ENCODE measurements at places on chromosomes 11 and 22. TPM values are rescaled to one million over a fixed set of nuclear protein-coding genes. Genes with fewer than 3 reads are reported as not detected.

GRCh38 chr11:107859459-107860239 is 1.1 kb upstream of the SLC35F2 start:
- peak overlapping the region; percentile 83 for H3K27ac ChIP-seq
- peaks cover 6% of the 10 kb centered on the region for H3K27me3 ChIP-seq
- DNase-seq = peak; percentile 42
- H3K36me3 ChIP-seq = no peaks in the 10 kb centered on the region
- H3K4me1 ChIP-seq = peaks cover 14% of the 10 kb centered on the region

- H3K36me3 ChIP-seq = peaks cover 6% of the 10 kb centered on the region
- DNase-seq = no peak
- peaks cover 25% of the 10 kb centered on the region for H3K27me3 ChIP-seq
- H3K27ac ChIP-seq = no peak overlapping the region
- peaks cover 17% of the 10 kb centered on the region for H3K4me1 ChIP-seq
Observed at GRCh38 chr22:39806109-39806508, 87.5 kb downstream of the ENTHD1 start.

Gene MRGPRX3
- not detected for total RNA-seq

Gene RIBC2
- total RNA-seq = 12.1 TPM

GRCh38 chr11:93288767-93289166 is 41.8 kb upstream of the DEUP1 start:
- no peaks in the 10 kb centered on the region for H3K36me3 ChIP-seq
- H3K27ac ChIP-seq = no peak overlapping the region
- no peak overlapping the region for H3K4me3 ChIP-seq

Gene RAG2
- not detected for total RNA-seq

Gene PGA4
- not detected for total RNA-seq

DNA sequence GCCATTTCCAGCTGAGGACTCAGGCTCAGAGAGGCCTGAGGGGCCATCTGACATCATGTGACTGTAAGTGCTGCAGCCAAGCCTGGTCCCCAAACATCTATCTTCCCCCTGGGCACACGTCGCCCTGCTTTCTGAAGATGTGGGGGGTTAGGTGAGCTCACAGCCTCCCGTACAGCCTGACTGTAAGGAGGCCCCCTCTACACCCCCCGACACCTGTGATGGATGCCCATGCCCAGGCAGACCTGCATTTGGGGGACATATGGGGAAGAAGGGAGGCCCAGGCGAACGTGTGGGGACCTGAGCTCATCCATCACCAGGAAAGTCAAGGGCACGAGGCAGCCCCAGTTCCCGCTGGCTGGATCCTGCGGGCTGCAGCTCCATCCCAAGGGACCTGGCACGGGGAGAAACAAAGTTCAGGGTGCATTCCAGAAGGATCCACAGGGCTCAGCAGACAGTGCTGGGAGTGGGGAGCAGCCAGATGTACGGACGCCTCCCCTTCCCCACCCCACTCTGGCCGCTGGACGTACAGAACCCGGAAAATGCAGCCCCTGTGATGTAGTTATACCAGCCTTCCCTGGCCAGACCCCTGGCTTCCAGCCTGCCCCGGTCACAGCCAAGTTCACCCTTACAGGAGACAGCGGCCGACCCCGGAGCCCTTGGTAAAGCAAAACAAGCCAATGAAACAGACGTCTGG is 1431.4 kb downstream of the BRD1 start:
- H3K36me3 ChIP-seq = no peaks in the 10 kb centered on the region
- no peak overlapping the region for H3K27ac ChIP-seq
- H3K4me3 ChIP-seq = no peak overlapping the region
- DNase-seq = no peak
- H3K27me3 ChIP-seq = no peaks in the 10 kb centered on the region
- no peaks in the 10 kb centered on the region for H3K4me1 ChIP-seq

Gene APOA5
- not detected for total RNA-seq

- no peak for DNase-seq
- H3K4me3 ChIP-seq = no peak overlapping the region
- H3K4me1 ChIP-seq = peaks cover 2% of the 10 kb centered on the region
- no peak overlapping the region for H3K27ac ChIP-seq
- peaks cover 15% of the 10 kb centered on the region for H3K27me3 ChIP-seq
- no peaks in the 10 kb centered on the region for H3K36me3 ChIP-seq
Observed at GRCh38 chr11:76217653-76218160, 11.4 kb upstream of the WNT11 start.

DNA sequence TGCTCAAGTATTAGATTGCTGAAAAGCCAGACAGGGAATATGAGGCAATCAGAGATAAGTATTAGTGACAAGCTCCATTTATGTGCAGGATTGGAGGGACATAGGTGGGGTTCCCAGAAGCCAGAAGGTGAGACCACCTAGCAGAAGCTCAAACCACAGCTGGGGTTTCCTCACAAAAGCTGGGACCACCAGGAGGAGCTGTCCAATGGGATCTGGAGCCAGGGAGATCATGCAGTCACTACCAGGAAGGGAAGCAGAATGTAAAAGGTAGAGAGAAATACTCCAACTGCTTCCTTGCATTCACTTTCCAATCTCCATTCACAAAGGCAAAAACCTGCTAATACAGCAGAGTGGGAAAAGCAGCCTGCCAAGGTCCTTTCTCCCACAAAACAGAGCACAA is 5.2 kb upstream of the FSHB start:
- H3K36me3 ChIP-seq = peaks cover 4% of the 10 kb centered on the region
- no peaks in the 10 kb centered on the region for H3K4me1 ChIP-seq
- no peak for DNase-seq
- no peak overlapping the region for H3K4me3 ChIP-seq

Gene CCDC179
- not detected for total RNA-seq

- H3K36me3 ChIP-seq = no peaks in the 10 kb centered on the region
- H3K4me3 ChIP-seq = no peak overlapping the region
- peaks cover 3% of the 10 kb centered on the region for H3K4me1 ChIP-seq
Observed at GRCh38 chr11:76644591-76644990, 26.0 kb downstream of the LRRC32 start.

Gene SCO2
- 8.1 TPM for total RNA-seq

Gene CNGA4
- total RNA-seq = 0.20 TPM

Gene MCHR1
- total RNA-seq = not detected

- no peaks in the 10 kb centered on the region for H3K4me1 ChIP-seq
- DNase-seq = no peak
- H3K36me3 ChIP-seq = no peaks in the 10 kb centered on the region
- H3K4me3 ChIP-seq = no peak overlapping the region
Observed at GRCh38 chr11:121766991-121767390, 314.2 kb upstream of the SORL1-AS1 start.

Gene IFTAP
- total RNA-seq = 2.5 TPM

DNA sequence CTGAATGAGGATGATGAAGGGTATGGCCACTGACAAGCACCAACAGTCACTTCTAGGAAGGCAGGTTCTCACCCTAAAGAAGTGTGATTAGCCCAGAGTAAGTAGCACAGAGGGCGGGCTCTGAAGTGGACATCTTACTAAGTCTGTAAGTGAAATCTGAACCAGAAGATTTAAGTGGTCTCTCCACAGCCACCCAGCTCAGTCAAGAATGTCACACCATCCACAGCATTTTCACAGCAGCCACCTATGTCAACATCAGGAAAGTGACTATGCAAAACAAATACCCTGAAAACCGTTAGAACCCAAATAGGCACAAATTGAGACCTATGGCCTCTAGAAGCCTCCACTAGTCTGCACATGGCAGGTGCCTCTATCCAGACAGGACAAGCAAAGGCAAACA is 23.0 kb upstream of the STK33 start:
- DNase-seq = no peak

GRCh38 chr11:122140500-122140899 is 24.5 kb upstream of the BLID start:
- no peak for DNase-seq
- no peaks in the 10 kb centered on the region for H3K27me3 ChIP-seq
- H3K4me1 ChIP-seq = no peaks in the 10 kb centered on the region
- H3K27ac ChIP-seq = no peak overlapping the region

Gene GRAP2
- 266 TPM for total RNA-seq

- no peak overlapping the region for H3K4me3 ChIP-seq
- peaks cover 12% of the 10 kb centered on the region for H3K4me1 ChIP-seq
- no peak for DNase-seq
- peaks cover 8% of the 10 kb centered on the region for H3K27me3 ChIP-seq
- no peaks in the 10 kb centered on the region for H3K36me3 ChIP-seq
Observed at GRCh38 chr11:95268391-95268790, 37.4 kb upstream of the SESN3 start.

Gene FOLR1
- not detected for total RNA-seq

DNA sequence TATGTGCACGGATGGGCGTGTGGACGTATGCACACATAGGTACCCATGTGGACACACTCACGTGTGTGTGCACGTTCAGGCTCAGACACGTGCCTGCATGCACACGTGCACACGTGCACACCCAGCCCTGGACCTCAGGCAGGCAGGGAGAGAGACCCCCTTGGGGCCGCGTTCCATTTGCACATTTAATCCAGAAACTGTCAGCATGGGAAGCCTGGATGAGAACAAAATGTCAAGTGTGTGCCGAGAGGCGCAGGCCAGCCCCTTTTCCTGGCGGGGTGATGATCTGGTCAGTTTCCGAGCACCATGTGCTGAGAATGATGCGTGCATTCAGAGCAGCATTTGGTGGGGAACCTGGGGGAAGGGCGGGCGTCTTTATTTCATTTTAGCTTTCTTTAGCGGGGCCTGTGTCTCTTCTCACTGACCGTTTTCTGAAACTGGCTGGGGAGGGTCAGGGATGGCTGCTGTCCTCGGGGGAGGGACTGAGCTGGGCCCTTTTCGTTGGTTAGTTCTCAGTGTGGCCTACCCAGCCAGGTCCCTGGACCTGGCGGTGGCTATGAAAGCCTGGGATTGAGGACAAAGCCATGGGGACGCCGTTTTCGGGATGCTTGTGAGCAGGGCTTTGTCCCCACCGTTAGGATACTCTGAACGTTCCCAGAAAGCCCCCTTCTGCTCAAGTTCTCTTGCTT is 96.3 kb downstream of the KCNQ1 start:
- H3K4me3 ChIP-seq = no peak overlapping the region
- H3K36me3 ChIP-seq = no peaks in the 10 kb centered on the region
- no peak for DNase-seq
- peaks cover 9% of the 10 kb centered on the region for H3K4me1 ChIP-seq
- H3K27me3 ChIP-seq = no peaks in the 10 kb centered on the region
